Lung (tissue), 17 donors: ENCODE measurements at places on chromosomes 5 and 9. TPM values are rescaled to one million over a fixed set of nuclear protein-coding genes. Genes with fewer than 3 reads are reported as not detected.

DNA sequence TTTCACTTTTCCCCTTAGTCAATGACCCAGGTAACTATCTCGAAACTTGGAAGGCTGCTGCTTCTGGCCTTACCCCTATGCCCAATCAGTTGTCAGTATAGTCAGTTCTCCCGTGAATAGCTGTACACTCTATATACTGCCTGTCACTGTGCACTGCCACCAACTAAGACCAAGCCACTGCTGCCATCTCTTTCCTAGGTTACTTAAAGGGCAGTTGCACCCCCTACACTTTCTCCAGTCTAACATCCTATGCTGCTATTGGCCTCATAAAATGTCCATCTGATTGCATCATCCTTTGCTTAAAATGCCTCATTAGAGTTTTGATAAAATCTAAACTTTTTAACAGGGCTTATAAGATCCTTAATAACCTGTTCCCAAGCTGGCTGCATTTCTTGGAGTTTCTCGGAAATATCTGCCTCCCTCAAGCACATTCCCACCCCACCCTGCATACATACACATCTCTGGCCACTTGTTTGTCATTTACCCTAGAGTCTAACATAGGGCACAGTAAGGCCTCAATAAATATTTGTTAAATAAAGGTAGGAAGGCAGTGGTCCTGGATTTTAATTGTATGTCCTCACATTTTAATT lies 32.8 kb upstream of the TNFAIP8 start:
- DNase-seq = no peak

- DNase-seq = no peak
These were observed 1866.7 kb upstream of the C9orf72 start for GRCh38 chr9:29439961-29440360.

DNA sequence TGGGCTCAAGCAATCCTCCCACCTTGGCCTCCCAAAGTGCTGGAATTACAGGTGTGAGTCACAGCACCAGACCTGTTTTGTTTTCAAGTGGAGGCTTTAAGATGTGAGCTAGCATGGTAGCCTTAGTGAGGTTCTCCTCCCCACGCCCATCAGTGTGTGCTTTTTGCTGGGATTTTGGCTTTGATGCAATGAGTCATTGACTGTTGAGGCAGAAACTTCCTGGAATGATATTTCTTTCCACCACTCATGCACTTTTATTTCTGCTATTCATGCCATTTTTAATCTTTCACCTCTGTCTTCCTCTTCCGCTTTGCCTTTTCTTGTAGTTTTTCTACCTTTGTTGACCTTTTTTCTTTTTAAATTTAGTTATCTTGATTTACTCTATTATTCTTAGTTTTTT lies 4.2 kb upstream of the NFIL3 start:
- no peak for DNase-seq

- DNase-seq = peak; percentile 12
These were observed 696 bp downstream of the ZFP62 start for GRCh38 chr5:180860273-180860886.

GRCh38 chr5:44546286-44546685 lies 157.1 kb upstream of the FGF10 start:
- DNase-seq = no peak

DNA sequence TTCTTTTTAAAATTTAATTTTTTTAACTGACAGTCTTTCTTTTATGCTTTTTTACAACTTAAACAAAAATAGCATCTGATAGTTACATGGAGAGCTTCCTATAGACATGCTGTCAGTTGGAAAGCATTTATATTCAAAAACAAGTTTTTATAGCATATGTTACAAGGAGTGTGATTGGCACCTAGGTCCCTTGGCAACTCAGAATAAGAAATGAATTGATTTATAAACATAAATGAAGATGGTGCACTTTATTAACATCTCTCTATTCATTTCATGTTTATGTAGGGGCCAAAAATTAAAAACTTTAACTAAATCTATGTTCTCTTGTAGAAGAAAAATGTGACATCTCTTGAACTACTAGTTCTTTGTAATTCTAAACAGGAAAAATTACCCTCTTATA lies 153.2 kb downstream of the XRCC4 start:
- DNase-seq = no peak

DNA sequence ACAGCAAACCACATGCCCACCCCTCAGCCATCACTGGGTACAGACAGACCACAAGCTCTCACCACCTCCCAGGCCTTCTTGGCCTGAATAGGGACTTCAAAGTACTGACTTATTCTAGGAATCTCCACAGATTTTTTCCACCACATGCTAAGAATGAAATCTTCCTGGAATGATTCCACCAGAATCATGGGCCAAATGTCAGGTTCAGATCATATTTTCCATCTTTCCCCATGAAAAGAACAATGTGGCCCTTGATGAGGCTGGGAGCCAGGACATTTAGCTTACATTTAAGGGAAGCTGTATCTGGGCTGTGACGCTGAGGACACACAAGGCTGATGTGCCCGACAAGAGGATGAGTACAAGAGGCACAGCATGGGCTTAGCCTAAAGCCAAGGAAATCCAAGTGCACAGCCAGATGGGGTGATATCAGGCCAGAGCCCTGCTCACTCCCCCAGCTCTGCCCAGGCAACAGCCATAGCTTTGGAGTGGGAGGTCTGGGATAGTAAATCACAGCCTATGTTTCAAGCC lies 28.1 kb downstream of the ACSL6 start:
- DNase-seq = no peak

GRCh38 chr5:35201291-35201690 lies 29.0 kb downstream of the PRLR start:
- DNase-seq = no peak

DNA sequence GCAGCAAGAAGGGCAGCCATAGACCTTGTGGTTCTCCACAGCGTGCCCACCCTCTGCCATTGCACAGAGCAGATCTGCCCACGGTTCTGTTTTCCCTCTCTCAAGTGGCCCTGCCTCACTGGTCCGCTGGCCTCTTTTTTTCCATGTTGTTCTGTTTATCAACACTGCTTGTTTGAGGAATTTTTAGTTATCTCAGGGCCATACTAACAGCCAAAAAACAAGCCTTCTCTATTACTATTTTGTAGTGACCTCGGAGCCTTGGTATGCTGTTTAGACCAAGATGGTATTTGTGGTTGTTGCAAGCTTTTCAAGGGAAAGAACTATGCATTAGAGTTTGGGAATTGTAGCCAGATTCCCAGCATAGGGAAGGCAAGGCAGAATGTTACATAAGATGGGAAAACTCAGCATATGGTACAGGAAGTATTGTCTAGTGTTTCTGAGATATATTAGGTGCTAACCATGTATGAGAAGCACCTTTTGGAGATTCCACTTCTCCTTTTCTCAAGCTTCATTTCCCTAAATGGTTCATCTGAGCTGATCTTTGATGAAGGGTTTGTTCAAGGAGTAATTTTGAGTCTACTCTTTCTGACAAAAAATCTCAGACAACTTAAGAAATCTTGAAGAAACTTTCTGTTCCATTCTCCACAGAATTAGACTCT lies 54.3 kb downstream of the NUP214 start:
- DNase-seq = no peak

DNA sequence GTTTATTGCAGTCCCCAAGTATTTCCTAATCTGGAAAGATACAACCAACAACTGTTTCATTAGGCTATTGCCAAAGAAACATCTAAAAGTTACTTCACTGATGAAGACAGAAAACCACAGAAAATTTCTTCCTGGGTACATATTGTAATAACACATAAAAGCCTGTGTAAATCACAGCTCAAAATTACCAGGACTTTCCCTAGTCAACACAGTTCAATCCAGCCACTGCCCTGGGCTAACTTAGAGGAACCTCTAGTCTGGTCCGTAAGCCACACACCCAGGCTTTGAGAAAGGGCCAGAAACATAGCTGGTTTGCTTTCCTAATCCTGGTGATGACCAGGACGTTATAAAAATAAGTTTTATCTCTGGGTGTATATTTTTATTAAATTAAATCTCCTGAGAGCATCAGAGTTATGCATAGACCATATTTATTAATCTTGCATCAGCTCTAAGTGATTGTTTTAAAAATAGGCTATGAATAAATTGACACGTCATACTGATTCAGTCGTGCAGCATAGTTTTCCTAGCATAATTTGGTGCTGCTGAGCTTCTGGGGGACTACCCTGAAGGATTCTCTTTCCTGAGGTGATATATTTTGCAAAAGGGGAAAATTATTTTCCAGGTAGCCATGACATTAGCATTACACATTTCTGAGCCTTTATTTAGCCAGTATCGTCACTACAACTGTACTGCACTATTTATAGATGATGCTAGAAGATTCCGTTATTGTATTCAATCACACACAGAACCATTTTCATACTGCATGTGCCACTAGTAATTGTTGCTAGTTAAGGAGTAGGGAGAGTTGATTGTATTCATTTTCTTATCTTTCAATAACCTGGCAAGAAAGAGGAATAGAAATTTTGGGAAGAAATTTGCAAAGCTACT lies 12.6 kb upstream of the MUSK start:
- peak; percentile 45 for DNase-seq

- no peak for DNase-seq
These were observed 181.8 kb downstream of the ZDHHC21 start for GRCh38 chr9:14511452-14511851.

GRCh38 chr9:123421801-123422455 lies 65.9 kb downstream of the CRB2 start:
- peak; percentile 10 for DNase-seq

DNA sequence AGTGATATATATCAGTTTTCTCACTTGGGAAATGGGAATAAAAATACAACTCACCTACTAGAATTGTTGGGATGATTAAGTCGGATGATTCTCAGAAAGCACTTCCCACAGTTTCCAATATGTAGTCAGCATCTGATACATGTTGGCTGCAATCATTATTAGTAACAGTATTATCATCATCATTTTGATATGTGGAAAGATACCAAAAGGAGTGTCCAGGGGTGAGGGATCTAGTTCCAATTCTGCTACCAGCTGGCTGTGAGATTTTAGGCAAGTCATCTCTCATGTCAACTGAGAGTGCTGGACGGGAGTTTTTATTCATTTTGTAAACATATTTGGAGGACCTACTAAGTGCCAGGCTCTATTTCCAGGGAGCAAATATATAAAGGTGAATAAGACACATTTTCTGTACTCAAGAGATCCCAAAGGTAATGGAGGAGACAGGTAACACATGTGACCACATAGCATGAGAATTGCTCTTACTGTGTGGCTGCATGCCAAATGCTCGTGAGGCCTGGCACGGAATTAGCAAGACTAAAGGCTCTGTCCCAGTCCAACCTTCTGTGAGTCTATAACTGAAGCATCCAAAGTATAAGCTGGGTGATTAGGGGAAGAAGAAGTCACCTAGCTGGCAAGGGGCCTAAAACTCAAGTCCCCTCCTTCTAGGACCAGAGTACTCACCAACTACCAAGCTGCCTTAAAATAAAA lies 83.0 kb downstream of the GRIA1 start:
- DNase-seq = peak; percentile 47

- DNase-seq = no peak
These were observed 20.5 kb downstream of the ABCA1 start for GRCh38 chr9:104907278-104907951.

ALDOB gene
- total RNA-seq = 1.1 TPM

SETD9 gene
- total RNA-seq = 9.6 TPM

IFNA21 gene
- total RNA-seq = not detected

FAM219A gene
- 28.3 TPM for total RNA-seq

SV2C gene
- total RNA-seq = 0.40 TPM

IL4 gene
- total RNA-seq = not detected
